Pulmonary artery endothelial cell (primary cell): ENCODE measurements at places on chromosomes 16 and 17. TPM values are rescaled to one million over a fixed set of nuclear protein-coding genes. Genes with fewer than 3 reads are reported as not detected.

The HASPIN gene
- total RNA-seq = 8.9 and 14.9 TPM in 2 replicates

The CD300H gene
- total RNA-seq = not detected in 2 replicates

The TOX3 gene
- total RNA-seq = not detected in 2 replicates

GRCh38 chr16:55539488-55539887 is 27.0 kb upstream of the CAPNS2 start:
- DNase-seq = no peak

- no peak for DNase-seq
Measured at GRCh38 chr17:4806777-4807604, at the start of gene PLD2. Gene PLD2 (plus strand): TSS chr17:4807152. CDS start chr17:4807773, 621 bp downstream.

DNA sequence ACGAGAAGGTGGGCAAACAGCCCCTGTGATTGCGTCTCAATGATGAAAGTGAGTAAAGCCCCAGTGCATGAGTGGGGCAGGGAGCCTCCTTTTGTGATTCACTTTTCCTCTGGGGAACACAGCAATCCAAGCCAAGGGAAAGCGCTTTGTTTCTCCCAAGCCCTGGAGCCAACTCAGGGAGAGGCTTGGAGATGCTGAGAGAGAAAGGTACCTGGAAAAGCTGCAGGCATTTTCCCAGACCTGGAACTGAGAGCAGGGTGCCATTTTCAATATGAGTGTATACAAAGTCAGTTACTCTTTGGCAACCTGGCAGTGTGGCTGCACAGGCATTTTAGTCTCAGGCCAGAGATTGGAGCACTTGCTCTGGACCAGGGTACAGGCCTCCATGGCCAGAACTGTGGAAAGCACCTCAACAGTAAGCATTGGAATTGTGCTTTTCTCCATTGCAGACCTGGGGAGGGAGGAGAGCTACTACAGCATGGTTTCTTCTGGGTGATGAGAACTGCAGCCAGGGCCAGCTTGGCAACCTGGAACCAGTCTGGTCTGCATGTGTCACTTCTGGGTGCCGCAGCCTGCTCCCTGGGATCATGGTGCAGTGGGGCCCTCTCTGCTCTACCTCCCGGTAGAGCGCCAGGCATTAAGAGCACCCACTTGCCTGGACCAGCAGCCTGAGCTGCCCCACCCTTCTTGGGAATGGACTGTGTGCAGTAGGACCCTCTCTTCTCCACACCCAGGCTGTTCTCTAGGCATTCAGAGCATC is 89.0 kb upstream of the CDH5 start:
- DNase-seq = no peak

- DNase-seq = no peak
Measured at GRCh38 chr17:48043176-48043575, 5.0 kb upstream of the NFE2L1 start.

DNA sequence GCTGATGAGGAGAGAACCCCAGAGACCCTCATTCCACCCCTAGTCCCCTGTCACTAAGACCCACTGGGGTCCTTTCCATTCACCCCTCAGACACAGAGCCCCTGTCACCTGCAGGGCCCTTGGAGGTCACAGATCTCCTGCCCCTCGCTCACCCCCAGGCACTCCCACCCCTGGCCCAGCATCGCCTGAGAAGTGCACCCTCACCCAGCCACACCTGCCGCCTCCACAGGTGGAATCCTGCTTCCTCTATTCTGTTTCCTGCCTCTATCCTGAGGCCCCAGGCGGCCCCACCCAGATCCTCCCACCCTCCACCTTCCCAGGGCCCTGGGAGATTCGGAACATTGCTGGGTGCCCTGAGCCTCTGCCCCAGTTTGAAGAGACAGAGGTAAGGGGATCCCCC is 13.8 kb upstream of the KRT17 start:
- no peak for DNase-seq
